ENCODE measurements at places on chromosomes 7 and 10. TPM values are rescaled to one million over a fixed set of nuclear protein-coding genes. Genes with fewer than 3 reads are reported as not detected.

PTPRE gene
- total RNA-seq: 31.6 TPM

STOX1 gene
- total RNA-seq: 0.87 TPM

ZNF22 gene
- total RNA-seq: 18.8 TPM

GRM3 gene
- total RNA-seq: not detected

VSTM2A gene
- total RNA-seq: not detected

DNAH11 gene
- total RNA-seq: 4.3 TPM

FFAR4 gene
- not detected for total RNA-seq

GPRIN2 gene
- total RNA-seq: not detected

MYL10 gene
- total RNA-seq: not detected

PRDX3 gene
- 160 TPM for total RNA-seq

SLC26A5 gene
- total RNA-seq: not detected

ANKRD22 gene
- total RNA-seq: 0.37 TPM

TMEM176B gene
- not detected for total RNA-seq

NUTM2E gene
- total RNA-seq: 0.27 TPM

Measured in activated CD4-positive, alpha-beta T cell treated with anti-CD3 and anti-CD28 coated beads for 36 hours (primary cell).